ENCODE measurements at places on chromosomes 7 and 10.

- DNase-seq = no peak
Observed at GRCh38 chr7:7803715-7804178, 85.3 kb upstream of the RPA3 start.

DNA sequence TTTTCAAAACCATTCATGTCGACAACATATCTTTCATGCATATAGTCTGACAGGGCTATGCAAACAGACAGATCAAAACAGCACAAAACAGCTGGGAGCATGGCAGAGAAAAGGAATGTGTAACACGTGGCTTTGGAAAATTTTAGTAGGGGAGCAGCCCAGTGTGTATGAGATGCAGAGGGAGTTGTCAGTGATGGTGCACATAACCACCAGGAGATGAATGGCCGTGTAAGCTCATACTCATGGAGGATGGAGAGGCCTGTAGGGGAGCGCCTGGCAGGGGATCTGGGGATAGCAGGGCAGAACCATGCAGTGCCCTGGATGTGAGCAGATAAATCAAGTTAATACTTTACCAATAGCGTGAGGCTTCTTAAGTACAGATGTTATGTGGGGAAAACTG, 45.7 kb downstream of the RHOBTB1 start:
- no peak for DNase-seq

DNA sequence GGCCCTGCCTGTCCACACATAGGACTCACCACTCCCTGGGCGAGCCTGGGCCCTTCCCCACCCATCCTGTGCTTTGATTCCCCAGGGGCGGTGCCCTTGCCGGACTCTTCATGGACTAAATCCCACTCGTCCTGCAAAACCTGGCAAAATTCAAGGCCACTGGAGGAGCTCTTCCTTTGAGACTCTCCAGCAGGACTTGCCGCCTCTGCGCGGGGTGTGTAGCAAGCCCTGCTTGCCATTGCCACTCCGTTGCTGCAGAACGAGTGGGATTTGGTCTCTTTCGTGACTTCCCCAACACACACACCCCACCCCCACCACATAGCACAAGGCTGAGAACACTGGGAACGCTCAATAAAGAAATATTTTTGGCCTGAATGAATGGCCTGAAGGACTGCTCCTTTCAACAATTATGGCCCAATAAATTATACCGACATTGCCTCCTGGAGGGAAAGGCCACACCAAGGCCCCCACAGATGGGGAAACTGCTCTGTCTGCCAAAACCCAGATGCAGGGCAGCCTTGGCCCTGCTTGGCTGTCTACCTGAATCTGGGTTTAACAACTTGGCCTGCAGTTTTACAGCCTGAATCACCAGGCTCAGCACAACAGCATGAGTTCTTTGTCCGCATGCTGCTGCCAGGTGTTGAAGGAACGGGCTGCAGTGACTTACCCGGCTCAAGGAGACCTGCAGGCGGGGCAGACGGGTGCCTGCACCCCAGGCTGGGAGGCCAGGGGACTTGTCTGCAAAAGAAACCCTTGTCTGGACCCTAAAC, 72.8 kb upstream of the KAT6B start:
- no peak for DNase-seq

GRCh38 chr7:149005427-149006344, 22.6 kb downstream of the PDIA4 start:
- DNase-seq = peak; percentile 70

DNA sequence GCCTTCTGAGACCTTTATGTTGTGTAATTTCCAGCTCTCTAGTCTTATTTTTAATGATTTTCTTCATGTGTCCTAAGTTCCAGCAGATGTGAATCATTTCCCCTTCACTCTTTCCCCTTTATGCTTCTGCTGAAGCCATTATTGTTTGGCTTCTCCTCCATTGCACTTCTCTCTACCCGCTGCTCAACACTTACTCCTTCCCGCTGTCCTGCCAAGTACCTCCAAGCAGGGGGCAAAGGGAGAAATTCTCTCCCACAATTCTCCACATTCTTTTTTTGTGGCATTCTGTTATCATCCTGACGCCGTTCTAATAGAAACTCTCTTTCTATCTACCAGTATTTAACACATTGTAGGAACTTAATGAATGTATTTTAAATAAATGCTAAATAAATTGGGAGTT, 388.9 kb upstream of the TPK1 start:
- DNase-seq = no peak

- DNase-seq = no peak
Observed at GRCh38 chr7:50717181-50717580, 65.5 kb downstream of the GRB10 start.

Measured in activated CD4-positive, alpha-beta T cell treated with anti-CD3 and anti-CD28 coated beads, Interleukin-2, Interleukin-4, amounts not matched to agents 100 ng/mL and 50 ng/mL, durations not matched to agents 16 hours and 8 hours (primary cell).